NCI-H446 treated with DMSO at 0.1 percent for 48 hours (cell line): ENCODE measurements at places on chromosomes 1 and 21.
A peak's percentile ranks its signal among the peaks of the same experiment; 100 is the strongest.

DNA sequence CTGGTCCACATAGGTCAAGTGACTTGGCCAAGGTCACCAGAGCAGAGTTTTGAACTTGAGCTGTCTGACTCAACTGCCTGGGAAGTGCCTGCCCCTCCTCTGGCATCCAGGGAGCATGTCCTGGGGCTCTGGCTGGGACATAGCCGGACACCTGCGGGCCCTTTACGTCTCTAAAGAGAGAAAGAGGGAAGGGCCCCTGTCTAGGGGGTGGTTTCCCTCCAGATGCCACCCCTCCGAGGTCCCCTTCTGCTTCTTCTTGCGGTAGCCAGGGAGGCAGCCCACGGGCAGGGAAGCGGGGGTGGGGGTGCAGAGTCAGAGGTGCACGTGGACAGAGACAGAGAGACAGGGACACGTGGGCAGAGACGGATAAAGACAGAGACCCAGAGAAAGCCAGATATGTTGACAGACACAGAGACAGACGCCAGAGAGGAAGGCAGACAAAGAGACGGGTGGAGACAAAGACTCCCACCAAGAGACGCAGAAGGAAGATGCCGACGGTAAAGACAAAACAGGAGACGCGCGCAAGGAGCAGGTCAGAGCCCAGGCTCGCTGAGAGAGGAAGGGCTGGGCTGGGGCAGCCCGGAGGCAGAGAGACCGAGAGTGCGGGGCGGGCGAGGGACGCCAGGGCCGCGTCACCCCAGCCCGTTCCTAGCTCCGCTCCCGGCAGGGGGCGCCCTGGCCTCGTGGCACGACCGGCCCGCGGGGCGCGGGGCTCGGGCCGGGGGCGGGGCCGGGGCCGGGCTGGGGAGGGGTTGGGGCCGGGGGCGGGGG is 458 bp upstream of the ALPL start:
- DNase-seq = no peak

GRCh38 chr1:171296897-171297296 is 17.1 kb upstream of the FMO4 start:
- no peak for DNase-seq

DNA sequence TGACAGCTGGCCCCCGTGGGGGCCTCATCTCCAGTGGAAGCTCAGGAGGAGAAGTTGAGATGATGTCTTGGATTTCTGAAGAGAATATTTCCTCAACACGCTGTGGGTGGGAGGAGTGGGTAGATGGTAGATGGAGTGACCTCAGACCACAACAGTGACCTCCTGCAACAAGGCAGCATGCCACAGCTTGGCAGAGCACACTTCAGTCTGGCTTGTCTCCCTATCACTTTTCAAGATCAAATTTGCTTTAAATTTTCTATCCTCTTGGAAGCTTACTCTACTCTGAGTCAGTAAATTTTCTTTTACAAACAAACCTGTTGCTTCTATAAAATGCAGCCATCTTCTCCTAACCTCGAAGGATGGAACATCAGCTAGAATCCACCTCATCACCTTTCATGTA is 59.7 kb downstream of the NTPCR start:
- DNase-seq = no peak

DNA sequence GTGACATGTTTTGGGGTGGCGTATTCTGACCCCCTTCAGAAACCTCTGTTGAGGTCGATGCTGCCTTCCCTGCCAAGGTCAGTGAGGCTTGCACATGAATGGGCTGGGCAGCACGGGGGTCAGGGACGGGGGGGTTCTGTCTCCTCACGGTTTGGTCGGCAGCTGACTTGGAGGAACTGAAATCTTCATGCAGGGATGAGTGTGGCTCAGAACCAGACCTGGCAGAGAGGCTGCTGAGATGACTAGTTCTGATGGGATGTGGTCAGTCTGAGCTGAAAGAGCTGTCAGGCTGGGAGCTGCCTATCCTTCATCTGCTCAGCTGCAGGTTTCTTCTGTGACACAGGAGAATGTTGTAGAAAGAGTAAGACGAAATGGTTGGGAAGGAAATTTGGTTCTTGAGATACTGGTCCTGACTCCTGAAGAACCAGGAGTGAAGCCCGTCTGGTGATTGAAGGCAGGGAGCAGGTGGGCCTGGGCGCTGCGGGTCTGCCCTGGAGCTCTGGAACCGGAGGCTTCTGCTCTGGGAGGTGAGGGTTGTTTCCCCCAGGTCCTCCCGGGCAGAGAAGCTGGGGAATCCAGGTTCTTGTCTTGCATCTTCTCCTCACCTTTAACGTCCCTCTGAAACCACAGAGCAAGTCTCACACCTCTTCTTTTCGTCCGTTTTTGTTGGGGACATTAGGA is 3.3 kb downstream of the SLX9 start:
- DNase-seq = no peak

DNA sequence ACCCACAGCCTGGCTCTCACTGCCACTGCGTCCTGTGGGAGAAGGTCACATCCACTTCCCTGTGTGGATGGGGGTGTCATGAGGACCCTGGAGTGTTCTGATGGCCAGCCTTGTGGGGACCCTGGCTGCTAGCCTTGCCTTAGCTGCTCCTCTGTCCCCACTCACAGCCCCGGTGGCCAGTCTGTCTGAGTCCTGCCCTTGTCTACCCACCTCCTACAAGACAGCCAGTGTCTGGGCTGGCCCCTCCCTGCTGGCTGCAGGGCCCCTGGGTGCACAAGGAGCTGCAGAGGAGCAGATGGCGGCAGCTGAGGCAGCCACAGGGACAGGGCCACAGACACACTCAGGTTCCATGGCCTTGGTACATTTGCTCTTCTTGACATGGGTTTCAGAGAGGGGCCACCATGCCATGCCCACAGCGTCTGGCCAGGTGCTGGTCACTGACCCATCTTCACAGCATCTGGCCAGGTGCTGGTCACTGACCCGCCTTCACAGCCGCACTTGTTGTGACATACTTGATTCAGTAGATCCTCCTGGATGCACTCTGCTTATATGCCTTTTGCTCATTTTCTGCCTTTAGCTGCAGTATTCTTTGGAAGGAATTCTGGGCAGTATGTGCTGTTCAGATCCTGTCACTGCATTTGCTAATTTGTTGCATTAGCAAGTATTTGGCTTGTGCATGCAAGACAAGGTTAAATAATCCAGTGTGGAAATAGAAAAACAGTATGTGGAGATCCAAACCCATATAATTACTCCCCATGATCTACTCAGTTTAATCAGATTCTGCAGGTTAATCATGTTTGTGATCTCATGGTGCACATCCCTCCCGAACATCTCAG is 157.8 kb downstream of the PCBP3 start:
- DNase-seq = no peak

- DNase-seq = peak; percentile 72
Observed at GRCh38 chr1:54488779-54489626, 59.0 kb upstream of the ACOT11 start.

DNA sequence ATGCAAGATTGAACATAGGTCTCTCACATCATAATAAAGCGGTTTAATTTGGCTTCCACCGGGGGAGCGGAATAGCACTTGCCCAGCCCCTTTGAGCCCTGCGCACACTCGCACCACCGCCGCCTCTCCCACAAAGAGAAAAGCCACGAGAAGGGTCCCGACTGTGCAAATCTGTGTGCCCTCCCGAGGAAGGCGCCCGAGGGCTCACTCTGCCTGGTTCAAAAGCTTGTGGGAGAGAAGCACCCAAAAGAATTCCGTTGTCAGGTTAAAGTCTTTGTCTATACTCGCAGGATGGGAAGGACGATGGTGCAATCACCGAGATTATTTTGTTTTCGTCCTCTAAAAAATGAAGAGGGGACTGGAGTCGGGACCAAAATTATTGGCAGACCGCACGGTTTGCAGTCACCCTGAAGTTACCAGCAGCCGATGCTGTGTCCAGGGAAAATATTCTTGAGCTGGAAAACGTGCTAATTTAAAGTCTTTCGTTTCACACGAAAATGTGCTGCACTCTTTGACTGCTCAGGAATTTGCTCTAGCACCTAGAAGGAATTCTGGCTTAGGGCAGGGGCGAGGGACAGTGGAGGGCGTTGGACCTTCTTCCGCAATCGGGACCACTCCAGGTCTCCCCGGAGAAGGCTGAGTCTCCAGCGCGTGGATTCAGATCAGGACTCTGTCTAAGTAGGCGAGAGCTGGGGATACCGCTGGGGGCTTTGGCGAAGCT is 6.6 kb upstream of the SIM2 start:
- DNase-seq = no peak

- DNase-seq = no peak
Observed at GRCh38 chr1:98402860-98403259, 258.7 kb upstream of the SNX7 start.

DNA sequence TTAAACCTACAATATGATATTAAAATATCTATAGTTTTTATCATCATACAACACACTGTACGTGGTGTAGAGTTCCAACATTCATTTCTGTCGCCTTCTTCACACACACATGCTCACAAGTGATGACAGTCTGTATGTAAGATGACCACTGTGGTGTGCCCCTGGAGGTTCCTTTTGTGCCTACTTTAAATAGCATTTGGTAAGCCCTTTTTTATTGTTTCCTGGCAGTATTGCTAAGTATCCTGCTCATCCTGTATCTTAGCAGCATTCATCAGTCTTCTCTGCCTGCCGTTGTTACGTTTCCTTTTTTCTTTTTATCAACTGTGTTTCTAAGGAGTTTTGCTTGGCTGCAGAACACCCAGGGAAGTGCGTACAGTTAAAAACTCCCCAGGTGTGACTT is 231.4 kb downstream of the CHRM3 start:
- no peak for DNase-seq

- DNase-seq = no peak
Observed at GRCh38 chr1:74699331-74699730, 25.7 kb upstream of the ERICH3 start.

GRCh38 chr1:31679091-31679490 is 24.7 kb downstream of the COL16A1 start:
- no peak for DNase-seq

DNA sequence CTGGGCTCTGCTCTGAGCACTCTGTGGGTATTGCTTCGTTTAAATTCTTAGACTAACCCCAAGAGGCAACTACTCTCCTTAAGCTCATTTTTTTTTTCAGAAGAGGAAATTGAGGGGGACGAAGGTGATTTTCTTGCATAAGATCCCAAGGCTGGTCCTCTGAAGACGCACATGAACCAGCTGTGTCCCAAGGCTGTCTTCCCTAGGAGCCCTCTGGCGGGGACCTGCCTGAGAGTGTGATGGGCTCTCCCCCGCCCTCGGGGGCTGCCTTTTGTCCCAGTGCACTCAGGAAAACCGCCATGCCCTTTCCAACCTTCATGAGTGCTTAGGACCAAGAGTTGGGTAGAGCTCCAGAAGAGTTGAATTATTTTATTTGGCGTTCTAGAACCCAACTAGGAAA is 21.7 kb downstream of the UMODL1 start:
- DNase-seq = no peak

- DNase-seq = no peak
Observed at GRCh38 chr1:222167896-222168295, 380.0 kb downstream of the HHIPL2 start.

GRCh38 chr1:232057217-232057895 is 430.8 kb downstream of the DISC1 start:
- DNase-seq = no peak

DNA sequence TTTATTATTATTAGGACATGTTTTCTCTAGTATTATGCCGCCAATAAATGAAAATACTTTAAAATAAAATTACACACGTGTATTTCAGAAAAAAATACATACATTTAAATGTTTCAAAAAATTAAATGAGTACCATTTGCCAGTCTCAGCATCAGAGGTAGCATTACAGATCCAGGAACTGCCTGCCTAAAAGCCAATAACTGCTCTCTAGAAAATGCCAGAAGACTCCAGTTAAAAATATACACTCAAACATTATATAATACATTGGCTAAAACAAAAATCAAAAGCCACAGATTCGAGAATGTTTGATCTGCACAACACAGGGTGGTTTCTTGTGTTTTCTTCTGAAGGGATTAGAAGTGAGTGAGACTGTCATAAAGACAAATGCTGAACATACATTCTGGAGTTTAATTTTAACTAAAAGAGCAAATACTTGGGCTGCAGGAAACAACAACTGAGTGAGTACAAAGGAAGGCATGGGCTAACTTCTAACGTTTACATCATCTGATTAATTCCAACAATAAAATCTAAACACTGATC is 105.5 kb downstream of the RERE start:
- no peak for DNase-seq

GRCh38 chr1:99228153-99228552 is 36.1 kb upstream of the PLPPR4 start:
- DNase-seq = no peak

DNA sequence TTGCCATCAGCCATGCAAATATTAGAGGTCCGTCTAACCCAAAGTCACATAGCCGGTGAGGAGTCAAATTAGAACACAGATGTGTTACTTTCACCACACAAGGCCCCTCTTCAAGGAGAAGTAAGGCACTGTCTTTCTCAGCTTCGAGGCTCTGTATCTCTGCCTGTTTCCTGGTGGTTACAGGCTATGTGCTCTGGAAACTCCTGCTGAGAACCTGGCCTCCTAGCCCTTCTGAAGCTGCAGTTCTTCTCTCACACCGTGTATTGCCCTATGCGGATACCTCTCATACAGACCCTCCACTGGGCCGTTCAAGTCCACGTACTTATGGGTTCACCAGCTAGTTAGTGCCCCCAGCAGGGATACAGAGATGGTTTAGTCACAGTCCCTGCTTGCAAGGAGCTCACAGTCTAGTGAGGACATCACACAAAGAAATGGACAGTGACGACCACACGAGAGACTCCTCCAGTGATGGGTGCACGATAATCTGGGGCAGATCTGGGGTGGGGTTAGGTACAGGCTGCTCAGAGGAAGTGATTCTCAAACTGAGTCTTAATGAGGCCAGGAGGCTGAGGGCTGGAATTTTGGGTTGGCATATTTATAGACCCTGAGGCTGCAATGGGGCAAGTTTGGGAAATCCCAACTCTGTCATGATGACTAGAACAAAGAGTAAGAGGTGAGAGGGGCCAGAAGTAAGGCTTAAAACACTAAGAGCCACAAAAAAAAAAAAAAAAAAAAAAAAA is 22.8 kb upstream of the ELOA start:
- DNase-seq = no peak

DNA sequence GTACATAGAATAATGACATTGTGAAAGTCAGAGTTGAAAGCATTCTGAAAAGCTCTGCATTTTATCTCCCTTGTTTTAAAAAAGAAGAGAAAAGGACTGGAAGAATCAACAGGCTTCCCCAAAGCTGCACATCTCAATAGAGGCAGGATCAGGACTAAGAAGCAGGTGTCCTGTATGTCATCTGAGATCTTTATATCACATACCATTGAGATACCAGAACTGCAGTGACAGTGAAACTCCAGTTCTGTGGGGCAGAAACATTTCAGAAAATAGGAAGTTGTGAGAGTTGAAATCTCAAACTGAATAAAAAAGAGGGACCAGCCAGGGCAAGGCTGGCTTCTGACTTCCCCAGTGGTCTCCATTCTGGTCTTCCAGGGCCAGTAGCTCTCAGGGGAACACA is 33.0 kb upstream of the SH2D1B start:
- no peak for DNase-seq

DNA sequence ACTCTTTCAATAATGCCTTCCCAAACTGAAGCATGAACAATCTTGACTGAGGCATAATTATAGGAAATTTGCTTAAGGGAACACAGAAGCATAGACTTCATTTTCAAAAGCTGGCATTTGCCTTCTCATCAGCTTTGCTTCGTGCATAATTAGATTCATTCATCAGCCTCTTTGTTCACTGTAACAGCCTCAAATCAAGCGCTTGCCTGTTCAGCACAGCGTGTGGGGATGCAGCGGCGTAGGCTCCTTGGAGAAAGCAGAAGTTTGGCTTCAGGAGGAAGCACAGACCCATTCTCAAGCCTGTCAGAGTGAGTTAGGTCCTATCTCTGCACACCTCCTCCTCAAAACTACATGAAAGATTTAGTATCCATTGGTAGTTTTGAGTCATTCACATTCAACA is 246.4 kb upstream of the MAP1LC3C start:
- DNase-seq = peak; percentile 33
